ENCODE measurements at places on chromosomes 3 and 15.

GRCh38 chr3:182682263-182683241 is 110.8 kb upstream of the ATP11B start:
- DNase-seq: peak; percentile 79

DNA sequence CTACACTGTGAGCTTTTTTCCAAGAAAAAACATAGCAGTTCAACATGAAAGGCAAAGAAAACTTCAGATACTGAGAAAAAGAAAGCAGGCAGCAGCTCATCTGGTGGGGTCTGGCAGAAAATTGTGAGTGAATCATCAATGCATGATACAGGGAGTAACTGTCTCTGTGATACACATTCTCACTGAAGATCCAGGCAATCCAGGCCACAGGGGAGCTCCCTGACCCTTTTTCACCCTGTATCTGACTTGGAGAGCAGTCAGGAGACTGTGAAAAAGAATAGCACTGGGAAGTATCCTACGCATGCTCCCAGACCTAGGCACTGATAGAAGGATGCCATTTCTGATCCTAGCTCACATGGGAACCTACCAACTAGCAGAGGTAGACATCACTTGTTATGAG is 269.8 kb downstream of the MBNL1 start:
- DNase-seq: no peak

DNA sequence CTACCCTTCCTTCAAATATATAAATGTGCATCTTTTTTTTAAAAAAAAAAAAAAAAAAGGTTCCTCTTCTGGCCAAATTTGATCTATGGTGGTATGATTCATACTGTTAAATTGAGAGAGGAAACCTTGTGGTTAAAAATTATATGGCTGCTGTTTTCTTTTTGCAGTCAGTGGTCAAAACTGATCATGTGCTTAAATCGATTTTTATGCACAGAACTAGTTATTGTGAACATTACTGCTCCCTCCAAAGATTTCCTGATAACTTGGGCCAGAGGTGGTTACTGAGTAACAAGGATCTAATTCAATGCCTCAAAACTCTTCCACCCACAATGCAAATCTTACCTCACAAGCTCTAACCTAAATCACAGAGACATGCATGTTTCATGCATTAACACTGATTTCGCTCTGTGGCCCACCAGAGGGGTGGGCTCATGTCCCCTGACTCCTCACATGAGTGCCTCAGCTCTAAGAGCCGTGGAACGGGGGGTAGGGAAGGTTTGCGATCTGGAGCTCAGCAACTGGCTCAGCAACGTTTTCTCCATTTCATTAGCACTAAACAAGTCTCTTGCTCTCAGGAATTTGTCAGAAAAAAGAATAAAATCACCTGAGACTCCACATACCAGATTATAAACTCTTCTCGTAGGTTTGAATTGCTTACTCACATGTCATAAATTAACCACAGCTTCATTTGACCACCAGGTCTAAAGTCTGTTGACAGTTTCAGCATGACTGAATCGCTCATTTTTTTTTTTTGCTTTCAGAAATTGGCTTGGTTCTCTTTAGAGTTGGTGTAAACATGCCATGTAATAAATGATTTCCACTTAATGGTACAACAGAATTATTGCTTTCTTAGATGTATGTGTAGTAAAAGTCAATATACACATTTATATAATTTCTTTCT is 280.4 kb downstream of the CD47 start:
- no peak for DNase-seq

- no peak for DNase-seq
These were observed 12.2 kb upstream of the IDH2 start for GRCh38 chr15:90114451-90114901.

- DNase-seq: no peak
These were observed 16.1 kb upstream of the GYG1 start for GRCh38 chr3:148975248-148975647.

- DNase-seq: no peak
These were observed 378.2 kb downstream of the MECOM start for GRCh38 chr3:169285057-169286033.

DNA sequence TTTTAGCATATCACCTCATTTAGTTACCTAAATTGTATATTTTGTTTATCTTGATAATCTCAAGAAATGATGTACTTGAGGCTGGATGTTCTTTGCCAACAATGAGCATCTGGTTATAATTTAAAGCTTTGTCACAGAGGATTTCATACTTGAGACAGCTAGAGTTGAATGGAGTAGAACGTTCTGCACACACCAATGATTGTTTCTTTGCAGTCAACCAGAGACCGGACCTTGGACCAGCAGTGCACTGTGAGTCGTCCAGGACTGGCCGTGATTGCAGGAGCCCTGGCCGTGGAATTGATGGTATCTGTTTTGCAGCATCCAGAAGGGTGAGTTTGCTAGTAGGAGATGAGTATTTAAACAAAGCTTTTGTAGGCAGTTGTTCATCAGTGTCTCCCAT is 90.4 kb downstream of the ATG7 start:
- DNase-seq: no peak

GRCh38 chr3:136327671-136328070 is 77.5 kb downstream of the PCCB start:
- DNase-seq: no peak

- DNase-seq: peak; percentile 62
These were observed 710 bp downstream of the TJP1 start for GRCh38 chr15:29821416-29822099.

DNA sequence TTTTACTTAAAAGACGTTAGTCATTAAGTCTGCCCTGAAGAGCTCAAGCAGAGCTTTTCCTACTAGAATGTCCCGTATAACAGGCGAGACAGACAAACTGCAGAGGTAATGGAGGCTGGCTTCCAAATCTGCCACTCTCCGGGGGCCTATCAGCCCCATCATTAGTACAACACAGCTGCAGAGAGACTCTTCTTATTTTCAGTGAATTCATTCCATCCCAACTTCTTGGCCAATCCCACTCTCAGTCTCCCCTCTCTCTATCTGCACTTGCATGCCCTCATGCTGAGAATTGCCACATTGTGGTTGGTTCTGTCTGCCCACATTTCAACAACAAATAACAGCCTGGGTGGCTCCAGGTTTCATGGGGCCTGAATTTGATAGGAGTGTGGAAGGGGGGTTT is 412.7 kb downstream of the ERC2 start:
- no peak for DNase-seq

GRCh38 chr3:114619771-114620170 is 325.9 kb downstream of the TIGIT start:
- no peak for DNase-seq

- DNase-seq: no peak
These were observed 330.7 kb upstream of the SLCO3A1 start for GRCh38 chr15:91522605-91523332.

DNA sequence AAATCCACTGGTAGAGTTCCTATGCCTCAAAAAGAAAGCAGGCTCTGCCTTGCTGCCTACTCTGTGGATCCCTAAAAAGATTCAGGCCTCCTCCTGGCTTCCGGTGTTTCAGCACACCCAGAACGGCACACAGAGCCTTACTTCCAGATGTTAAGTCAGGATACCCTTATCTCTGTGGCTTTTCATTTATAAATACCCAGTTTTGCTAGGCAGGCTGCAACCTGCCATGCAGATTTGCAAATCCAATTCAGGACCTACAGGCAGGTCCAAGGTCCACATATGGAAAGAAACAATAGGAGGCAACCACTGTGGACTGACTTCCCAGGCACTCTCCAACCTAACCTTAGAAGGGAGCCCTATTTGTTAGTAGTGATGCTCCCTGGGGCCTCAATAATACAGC is 30.7 kb downstream of the EFL1 start:
- DNase-seq: no peak

- DNase-seq: peak; percentile 84
These were observed 407.2 kb upstream of the TGFBR2 start for GRCh38 chr3:30199096-30199759.

GRCh38 chr3:144351773-144352365 is 380.2 kb downstream of the DIPK2A start:
- no peak for DNase-seq

- peak; percentile 1 for DNase-seq
These were observed 1.5 kb downstream of the MYL3 start for GRCh38 chr3:46861605-46862368.

GRCh38 chr15:92576597-92577200 is 78.9 kb downstream of the FAM174B start:
- DNase-seq: no peak

DNA sequence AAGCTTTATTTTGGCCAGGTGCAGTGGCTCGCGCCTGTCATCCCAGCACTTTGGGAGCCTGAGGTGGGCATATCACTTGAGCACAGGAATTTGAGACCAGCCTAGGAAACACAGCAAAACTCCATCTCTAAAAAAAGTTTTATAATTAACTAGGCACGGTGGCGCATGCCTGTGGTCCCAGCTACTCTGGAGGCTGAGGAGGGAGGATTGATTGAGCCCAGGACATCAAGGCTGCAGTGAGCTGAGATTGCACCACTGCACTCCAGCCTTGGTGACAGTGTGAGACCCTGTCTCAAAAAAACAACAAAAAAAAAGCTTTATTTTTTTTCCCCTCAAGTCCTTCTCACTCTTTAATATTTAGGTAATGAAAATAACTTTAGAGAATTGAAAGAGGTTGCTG is 100.8 kb upstream of the CMC1 start:
- DNase-seq: no peak

DNA sequence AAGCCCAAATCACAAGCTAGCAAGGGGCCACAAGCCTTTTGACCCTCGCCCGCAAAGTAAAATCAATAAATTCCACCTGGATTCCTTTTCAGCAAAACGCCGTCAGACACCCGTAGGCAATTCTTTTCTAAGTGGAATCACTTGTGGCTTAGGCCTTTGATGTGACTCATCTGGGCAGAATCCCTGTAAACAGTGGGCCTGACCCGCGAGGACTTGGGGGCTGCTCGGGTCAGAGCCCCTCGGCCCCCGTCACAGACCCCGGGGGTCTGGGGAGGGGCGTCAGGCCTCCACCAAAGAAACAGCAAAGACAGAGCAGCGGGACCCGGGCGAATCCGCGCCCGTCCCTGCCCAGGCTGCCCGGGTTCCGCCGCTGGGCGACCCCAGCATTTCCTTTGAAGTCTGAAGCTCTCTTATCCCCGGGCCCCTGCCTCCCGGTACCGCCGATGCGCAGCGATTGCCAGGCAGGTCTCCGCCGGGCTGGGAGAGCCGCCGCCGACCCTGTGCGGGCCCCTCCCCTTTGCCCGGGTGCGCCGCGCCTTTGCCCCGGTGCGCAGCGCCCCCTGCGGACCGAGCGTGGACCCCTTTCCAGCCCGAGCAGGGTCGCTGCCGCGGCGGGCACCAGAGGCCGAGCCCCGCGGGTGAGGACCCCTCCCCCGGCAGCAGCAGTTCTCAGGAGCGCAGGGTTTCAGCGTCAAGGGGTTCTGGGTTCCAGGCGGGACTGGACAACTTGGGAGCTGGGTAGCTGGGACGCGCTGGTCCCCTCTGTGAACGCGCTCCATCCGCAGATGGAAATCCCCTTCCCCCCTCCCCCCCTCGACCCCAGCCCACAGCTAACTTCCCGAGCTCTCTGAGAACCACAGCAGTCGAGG is 178.3 kb downstream of the UACA start:
- DNase-seq: peak; percentile 56

GRCh38 chr15:60745469-60746061 is 266.6 kb upstream of the ICE2 start:
- DNase-seq: no peak

DNA sequence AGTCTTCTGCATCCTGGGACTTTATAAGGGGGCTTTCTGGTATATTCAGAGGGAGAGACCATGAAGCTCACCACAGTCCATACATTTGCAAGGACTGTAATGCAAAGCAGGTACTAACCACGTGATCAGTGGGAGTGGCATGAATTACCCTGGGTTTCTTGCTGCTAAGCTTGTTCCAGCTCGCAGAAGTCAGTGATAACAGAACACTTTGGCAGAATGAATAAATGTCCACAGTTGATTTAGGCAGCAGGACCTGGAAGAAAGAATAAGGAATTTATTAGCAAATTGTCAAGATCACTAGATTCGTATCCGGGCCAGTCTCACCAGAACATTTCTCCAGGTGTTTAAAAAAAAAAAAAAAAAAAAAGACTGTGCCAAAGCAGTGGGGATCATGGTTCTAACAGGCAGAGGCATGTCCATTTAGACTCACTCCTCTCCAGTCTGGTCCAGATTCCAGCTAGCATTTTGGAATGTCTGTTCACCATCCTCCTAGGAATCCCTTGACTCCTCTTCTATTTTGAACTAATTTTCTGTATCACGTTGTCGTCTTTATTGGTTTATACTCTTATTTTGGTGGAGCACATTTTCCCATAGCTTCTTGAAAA is 24.5 kb downstream of the HHLA2 start:
- DNase-seq: no peak

DNA sequence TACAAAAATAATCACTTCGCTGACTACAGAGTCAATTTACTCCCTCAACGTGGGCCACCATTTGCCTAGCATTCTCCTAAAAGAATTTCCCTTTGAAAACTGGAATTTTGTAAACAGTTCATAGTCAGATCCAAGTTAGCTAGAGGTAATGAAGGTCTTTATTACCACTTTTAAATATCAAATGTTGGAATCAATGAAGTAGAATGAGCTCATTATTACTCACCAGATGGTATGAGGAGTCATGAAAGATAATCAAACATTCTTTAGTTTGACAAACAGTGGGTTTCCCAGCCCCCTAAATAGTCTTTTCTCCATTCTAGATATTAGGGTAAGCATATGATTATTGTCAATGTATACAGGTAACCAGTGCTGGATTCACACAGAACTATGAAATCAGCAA is 455.7 kb upstream of the THBS1 start:
- no peak for DNase-seq

GRCh38 chr15:39621976-39622375 is 41.1 kb downstream of the THBS1 start:
- DNase-seq: no peak

GRCh38 chr15:78342021-78342420 is 1.9 kb downstream of the CRABP1 start:
- no peak for DNase-seq

DNA sequence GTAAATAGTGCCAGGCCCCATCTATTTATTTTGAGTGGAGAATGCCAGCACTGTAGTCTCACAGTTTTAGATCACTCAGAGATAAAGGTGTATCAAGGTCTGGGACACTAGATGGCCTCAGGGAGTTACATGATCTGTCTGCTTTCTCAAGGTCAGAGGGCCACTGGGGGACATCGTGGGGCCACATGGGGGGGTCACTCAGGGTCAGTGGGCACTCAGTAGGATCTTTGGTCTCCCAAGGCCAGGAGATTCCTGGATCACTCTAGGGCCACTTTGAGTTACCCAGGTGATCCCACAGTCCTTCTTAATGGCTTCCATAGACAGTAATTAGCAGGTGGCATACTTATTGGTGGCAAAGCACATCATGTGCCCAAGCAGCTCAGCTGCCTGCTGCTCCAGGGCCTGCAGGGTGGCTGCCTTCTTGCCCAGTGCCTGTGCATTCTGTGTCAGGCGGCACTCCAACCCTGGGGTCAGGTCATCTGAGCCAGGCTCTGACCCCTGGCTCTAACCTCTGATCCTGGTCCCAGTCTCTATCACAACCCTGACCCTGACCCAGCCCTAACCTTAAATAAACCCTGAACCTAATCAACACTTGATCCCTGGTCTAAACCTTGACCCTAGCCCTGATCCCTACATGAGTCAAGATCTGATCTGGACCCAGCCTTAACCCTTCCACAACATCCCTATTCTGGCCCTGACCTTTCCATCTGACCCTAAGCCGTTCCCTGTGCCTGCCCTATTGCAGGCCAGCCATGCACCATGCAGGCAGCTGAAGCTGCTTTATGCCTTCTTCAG is 1.8 kb upstream of the LAMB2 start:
- no peak for DNase-seq
